ENCODE measurements at places on chromosomes 1 and 21. TPM values are rescaled to one million over a fixed set of nuclear protein-coding genes. Genes with fewer than 3 reads are reported as not detected.

DNA sequence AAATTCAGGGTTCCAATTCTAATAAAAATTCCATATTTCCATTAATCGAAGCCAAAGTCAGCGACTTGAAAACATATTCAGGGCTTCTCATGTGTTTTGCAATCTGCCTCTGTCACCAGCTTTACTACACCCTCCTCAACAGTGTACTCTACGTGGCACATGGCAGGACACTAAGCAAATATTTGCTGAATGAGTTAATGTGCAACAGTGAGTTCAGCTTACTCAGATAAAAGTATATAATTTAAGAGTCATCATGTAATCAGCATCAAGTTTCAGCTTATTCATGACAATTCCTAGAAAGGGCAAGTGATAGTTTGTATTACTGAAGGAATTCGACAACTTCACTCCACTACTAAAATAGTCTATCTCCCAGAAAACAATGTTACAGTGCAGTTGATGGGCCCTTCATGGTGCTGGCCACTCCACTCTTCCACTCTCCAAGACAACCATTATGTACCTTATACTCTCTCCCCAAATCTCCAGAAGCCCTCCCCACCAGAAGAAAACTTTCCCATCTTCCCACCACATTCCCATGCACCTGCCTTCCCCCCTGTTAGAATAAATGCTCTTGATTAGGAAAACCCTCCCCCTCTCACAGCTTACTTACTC is 97.3 kb downstream of the TTLL7 start:
- peak; percentile 21 for DNase-seq

DNA sequence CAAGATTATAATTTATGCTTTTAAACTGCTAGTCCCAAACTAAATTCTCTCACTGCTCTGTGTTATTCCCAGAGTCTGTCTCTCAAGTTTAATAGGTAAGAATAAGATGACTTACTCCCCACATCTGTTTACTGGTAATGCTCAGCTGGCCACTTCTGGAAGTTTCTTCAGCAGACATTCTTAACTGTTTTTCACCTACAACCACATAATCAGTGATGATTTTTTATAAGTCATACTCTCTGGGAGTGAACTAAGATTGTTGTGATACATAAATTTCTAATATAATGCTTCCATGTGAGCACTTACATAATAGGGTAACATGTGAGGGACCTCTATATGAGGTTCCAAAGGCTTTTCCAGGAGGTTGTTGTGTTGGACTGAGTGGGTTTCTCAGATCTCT is 8.7 kb downstream of the SLAMF7 start:
- no peak for DNase-seq

DNA sequence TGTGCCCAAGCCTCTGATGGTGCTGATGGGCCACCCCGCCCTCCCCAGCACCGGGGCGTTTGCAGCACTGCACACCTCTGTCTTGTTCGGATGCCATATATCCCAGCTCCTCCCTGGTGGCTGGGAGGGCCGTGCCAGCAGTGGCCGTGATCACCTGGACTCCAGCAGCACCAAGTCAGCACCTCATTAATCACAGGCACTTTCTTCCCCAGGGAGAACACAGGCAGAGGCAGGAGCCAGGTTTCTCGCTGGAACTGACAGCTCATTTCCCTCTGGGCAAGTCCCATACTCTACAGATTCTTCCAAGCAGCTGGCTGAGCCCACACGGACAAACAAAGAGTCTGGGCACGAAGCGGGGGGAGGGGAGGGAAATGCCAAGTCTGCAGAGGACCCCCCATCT is 141.7 kb upstream of the EDN2 start:
- DNase-seq, result no peak

- DNase-seq, result no peak
Observed at GRCh38 chr1:228360533-228361313, 45.9 kb downstream of the TRIM11 start.

GRCh38 chr1:156420205-156421061 is 51.4 kb downstream of the RHBG start:
- no peak for DNase-seq

GRCh38 chr1:59703226-59703917 is 111.4 kb upstream of the HOOK1 start:
- no peak for DNase-seq

COL6A2 gene
- total RNA-seq, result 1,109 TPM

DNAJC6 gene
- total RNA-seq, result 5.6 TPM

GRCh38 chr1:195717651-195718050 is 890.6 kb downstream of the KCNT2 start:
- DNase-seq, result no peak

GRCh38 chr1:10252508-10252907 is 42.1 kb downstream of the KIF1B start:
- no peak for DNase-seq

GRCh38 chr1:170145770-170146676 is at the start of gene NTMT2:
Gene NTMT2 (plus strand): TSS chr1:170145959. CDS start chr1:170146108, 149 bp downstream.
- DNase-seq, result no peak

DNA sequence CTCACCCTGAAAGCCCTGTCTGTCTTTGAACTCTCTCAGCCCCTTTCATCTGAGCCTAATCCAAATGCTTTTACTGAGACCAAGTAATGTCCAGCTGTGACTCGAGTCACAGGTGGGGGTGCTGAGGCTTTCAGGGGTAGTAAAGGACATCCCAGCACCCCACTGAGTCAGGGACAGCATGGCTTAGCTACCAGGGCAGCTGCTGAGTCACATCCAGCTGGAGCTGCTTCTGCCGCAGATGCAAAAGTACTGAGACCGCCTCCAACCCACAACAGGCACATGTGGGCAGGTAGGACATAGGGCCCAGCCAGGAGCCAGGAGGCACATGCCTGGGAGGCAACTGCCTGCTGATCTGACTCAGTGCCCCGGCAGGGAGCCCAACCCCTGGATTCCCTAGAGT is 6.7 kb upstream of the VSIG8 start:
- no peak for DNase-seq

DNA sequence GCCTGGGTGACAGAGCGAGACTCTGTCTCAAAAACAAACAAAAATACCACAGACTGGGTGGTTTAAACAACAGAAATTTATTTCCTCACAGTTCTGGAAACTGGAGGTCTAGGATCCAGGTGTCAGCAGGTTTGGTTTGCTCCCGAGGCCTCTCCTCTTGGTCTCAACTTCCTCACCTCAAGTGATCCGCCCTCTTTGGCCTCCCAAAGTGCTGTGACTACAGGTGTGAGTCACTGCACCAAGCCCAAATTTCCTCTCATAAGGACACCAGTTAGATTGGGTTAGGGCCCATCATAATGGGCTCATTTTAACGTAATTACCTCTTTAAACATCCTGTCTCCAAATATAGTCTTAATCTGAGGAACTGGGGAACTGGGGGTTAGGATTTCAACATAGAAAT is 35.5 kb downstream of the MFSD2A start:
- no peak for DNase-seq

PALMD gene
- total RNA-seq, result 21.1 TPM

DNA sequence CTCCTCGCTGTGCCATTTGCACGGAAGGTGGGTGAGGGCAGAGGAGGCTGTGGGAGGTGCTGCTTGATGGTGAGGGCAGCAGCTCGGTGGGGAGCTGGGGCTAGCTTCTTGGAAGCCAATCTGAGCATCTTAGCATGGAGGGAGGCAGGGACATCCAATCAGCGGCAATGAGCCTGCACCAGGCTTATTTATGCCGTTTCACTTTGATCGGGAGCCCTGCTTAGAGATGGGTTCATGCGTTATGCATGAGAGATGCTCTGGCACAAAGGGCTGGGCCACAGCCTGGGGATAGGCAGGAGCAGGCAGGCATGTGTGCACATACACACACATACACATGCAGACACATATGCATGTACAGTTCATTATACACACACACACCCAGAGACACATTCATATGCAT is 220.2 kb downstream of the GRIK3 start:
- no peak for DNase-seq

- no peak for DNase-seq
Observed at GRCh38 chr1:218633238-218633988, 288.3 kb downstream of the TGFB2 start.
